M059J (cell line): ENCODE measurements at places on chromosomes 2 and 18.

GRCh38 chr2:45130736-45131135, 121.5 kb upstream of the SIX2 start:
- DNase-seq: no peak

- DNase-seq: no peak
Observed at GRCh38 chr2:101779656-101780055, 82.1 kb downstream of the MAP4K4 start.

GRCh38 chr2:37250869-37251740, 19.6 kb downstream of the NDUFAF7 start:
- peak; percentile 4 for DNase-seq

GRCh38 chr2:10336283-10336682, 33.6 kb downstream of the HPCAL1 start:
- DNase-seq: no peak

GRCh38 chr2:75632813-75633212, 13.8 kb upstream of the MRPL19 start:
- no peak for DNase-seq

GRCh38 chr2:79906139-79906890, 393.5 kb downstream of the CTNNA2 start:
- DNase-seq: no peak

- DNase-seq: no peak
Observed at GRCh38 chr2:118968961-118969733, 27.2 kb downstream of the MARCO start.

DNA sequence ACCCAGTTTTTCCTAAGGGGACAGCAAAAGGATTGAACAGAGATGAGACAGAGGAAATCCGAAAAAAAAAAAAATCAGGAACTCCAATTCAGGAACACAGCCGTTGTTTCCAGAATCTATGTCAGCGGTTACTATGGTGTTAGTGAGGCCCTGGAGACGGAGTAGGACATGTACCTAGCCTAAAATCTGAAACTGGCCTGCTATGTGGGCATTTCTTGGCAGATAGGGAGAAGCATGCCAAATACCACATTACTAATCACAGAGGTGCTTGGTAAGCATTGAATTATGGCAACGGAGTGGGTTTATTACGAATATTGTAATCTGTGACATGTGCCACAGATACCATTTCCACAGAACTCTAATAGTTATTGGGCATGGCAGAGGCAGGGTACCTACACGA, 530.6 kb downstream of the CCDC85A start:
- DNase-seq: peak; percentile 52

DNA sequence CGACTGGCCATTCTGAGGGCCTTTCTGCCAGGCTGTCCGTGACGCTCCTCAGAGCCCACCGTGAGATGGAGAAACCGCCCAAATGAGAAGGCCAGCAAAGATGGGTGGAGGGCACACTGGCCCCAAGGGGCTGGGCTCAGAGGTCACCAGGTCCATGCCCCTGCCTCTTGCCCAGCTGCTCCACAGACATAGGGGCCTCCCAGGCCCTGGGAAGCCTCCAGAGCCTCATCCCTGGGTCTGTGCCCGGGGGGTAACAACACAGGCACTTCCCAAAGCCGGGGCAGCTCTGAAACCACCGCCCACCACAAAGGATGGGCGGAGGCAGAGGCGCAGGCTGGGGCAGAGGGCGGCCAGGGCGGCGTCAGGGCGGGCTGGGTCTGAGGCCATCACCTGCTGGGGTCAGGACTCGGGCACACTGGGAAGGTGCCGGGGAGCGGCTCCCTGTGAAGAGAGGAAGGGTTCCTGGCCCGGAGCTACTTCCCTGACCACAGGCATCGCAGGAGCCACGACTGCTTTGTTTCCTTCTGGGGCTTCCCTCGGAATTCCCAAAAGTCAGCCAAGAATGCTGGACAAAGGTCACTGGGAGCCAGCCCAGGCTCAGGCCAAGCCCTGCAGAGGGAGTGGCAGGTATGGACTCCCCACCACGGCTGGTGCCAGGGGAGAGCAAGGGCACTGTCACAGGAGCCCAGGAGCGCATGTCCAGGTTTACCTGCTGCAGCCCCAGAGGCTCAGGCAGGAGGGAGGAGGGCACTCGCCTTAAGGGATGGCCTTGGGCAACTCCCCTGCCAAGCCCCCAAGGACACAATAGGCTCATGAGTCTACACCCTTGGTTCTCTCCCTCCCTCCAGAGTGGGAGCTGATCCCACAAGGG, 9.4 kb downstream of the CYP26B1 start:
- peak; percentile 52 for DNase-seq

- DNase-seq: peak; percentile 81
Observed at GRCh38 chr2:46309052-46309953, 12.1 kb downstream of the EPAS1 start.

DNA sequence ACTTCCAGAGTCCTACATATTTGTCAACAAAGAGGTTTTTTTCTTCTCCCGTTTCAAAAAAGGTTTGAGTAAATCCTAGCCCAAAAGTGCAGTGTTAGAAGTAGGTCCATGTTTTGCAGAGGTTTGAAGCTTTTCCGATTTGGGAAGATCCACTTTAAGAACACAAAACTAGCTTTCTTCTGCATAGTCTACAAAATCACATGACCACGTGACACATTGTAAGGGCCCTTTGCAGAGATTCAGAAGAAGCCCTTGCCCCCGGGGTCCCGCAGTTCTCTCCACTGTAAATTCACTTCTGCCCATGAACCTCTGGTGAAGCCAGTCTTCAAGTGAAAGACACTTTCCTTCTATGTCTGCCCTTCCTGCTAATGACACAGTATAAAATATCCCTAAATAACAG, 49.4 kb downstream of the PAX3 start:
- DNase-seq: no peak

DNA sequence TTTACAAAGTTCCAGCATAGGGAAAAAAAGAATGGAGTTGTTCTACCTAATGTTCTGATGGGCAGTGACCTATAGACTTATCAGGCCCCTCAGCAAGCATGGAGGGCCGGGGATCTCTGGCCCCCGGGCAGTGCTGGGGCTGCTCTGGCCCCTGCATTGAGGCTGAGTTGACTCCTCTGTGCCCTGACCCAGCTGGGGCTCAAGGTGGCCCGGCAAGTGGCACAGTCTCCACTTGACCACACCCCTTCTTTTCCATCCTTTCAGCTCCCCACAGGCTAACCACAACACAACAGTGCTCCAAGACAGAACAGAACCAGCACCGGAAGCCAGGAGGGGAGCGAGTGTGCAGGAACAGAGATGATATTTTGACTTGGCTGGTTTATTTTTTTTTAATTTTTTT, 19.9 kb downstream of the TOGARAM2 start:
- no peak for DNase-seq

GRCh38 chr2:232457121-232458011, 1.4 kb downstream of the ALPI start:
- DNase-seq: no peak

DNA sequence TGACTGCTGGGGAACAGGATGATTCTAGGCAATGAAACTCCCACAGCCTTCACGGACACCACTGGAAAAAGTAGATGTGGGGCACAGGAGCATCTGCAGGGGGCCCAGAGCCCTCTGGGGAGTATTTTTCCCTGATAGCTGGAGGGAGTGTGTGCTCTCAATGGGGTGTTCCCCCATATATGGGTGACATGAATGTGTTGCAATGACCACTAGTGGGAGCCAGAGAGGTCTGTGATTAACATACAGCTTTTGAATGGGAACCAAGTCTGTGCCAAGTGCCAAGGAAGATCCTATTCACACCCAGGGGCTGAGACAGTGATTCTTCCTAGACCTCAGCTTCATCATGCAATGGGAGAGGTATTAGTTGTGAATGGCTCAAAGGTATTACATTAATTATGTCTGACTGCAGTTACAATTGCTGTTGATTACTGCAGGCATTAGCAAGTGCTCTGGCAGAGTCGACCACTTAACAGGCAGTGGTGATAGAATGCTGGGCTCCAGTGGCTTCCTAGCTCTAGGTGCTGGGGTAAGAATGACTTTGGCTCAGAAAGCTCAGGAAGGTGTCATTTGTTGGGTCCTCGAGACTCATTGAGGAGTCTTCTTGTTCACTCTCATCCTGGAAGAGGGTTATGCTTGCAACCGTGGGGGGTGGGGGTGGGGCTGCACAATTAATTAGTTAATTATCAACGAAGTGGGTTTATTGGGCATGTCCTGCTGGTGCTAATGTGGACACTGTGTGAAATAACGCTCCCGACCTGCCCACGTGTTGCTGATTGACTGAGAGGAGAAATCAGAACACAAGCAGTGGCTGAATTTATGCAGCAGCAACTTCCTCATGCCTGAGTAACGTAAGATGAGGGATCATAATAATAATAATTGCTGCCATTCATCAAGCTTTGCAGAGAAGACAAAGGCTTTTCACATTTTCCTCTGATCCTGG, 194.1 kb downstream of the CLIP4 start:
- DNase-seq: peak; percentile 67

- DNase-seq: no peak
Observed at GRCh38 chr2:184729581-184729980, 131.3 kb downstream of the ZNF804A start.

DNA sequence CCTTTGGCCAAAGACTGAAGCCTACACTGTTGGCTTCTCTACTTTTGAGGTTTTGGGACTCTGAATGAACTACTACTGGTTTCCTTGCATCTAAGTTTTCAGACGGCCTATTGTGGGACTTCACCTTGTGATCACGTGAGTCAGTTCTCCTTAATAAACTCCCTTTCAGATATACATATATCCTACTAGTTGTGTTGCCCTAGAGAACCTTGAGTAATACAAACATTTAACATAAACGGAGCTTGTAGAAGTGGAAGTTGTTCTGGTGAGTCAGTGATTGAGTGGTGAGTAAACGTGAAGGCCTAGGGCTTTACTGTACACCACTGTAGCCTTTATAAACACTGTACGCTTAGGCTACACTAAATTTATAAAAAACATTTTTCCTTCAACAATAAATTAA, 107.2 kb upstream of the CDH2 start:
- DNase-seq: peak; percentile 77

DNA sequence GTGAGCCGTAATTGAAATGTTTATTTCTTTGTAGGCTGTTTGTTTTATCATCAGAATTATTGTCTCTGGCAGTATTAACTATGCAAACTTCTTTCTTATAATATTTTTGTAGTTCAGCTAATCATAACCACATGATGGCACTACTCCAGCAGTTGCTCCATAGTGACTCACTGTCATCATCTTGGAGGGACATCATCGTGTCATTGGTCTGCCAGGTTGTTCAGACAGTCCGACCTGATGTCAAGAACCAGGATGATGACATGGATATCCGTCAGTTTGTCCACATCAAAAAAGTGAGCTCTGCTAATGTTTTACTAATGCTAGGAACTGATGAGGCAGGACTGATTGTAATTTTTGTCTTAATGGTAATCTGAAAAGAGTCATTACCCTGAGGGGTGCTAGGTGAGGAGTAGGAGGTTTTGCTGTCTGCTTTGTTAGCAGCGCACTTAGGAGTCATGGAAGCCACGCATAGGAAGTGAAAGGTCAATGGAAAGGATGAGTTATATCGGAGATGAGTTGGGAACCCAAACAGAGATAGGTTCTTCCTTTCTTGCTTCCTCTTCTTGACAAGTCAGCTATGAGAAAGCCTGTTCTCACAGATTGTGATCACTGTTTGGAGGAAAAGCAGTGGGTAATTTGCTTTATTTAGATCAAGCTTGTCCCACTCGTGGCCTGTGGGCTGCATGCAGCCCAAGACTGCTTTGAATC, 49.2 kb downstream of the PIKFYVE start:
- peak; percentile 22 for DNase-seq

DNA sequence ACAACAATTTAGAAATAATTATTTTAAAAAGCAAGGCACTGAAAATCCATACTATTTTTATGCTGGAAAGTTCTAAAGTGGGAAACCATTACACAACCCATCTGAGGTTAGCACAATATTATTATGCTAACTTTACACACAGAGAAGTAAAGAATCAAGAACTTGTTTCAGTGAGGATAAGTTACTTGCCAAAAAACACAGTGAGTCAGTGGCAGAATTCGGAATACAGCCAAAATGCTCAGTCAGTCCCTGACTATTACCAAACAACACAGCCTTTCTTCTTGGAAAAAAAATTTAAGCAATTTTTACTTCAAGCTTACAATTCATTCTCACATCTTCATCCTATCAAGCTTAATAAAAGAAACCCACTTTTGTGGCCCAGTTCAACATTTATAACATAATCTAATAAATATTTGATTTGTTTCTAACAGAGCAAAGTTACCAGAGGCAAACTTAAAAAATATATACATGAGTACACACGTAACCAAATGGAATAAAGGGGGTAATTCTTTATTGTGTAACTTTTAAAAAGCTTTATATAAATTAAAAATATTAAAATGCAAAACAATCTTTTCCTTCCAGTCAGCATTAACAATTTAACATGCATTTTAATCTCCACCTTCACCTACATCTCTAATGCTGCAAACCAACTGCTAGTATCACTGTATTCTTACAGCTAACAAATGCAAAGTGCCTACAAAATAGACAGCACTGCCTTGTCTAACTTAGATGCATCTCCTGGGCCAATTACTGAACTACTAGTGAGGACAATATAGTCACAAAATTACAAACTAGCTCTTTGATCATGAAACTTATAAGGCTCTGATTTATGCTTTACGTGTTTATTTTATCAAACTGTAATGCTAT, 55.2 kb downstream of the CCDC88A start:
- DNase-seq: peak; percentile 86

DNA sequence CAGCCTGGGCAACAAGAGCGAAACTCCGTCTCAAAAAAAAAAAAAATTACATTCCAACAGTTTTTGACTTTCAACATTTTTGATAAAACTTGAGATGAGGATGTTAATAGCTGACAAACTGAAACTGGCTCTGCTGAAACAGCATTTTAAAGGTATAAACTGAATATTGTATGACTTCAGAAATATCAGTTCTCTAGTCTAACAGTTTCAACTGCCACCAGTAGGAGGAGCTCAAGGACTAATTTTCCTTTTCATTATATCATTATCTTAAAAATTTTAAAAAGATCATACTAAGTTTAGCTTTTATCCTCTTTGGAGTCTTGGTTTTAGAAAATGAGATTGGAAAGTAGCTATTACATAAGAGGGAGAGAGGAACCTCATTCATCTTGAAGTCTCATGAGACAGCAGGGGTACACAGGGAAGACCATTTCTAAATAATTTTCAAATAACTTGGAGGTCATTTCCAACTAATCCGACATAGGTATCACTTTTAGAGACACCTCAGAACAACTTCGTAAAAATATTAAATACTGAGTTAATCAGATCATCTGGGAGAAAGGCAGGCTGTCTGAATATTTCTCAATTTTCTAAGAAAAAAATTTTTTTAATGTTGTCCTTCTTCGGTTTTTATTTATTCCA, 37.6 kb upstream of the MCM6 start:
- peak; percentile 47 for DNase-seq

- peak; percentile 79 for DNase-seq
Observed at GRCh38 chr2:46062637-46063412, 234.4 kb upstream of the EPAS1 start.

DNA sequence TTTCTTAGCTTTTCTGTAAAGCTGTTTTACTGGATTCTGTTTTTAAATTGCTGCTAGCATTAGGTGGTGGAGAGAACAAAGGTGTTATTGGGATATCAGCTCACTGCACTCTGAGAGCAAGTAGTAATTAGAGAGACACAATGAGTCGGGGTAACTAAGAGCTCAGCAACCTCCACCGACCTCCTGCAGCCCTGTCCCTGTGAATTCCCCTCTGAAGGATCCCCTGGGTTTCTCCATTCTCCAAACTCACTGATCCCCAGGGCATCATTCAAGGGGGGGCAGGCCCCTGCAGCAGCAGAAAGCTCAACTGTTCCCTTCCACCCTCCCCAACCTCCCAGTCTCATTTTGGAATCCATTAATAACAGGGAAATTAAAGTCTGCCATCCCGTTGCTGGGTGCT, 73.0 kb downstream of the MTCL1 start:
- no peak for DNase-seq
